ENCODE measurements at places on chromosomes 12 and 14.

- no peak for DNase-seq
Measured at GRCh38 chr12:22059976-22060647, 14.1 kb downstream of the CMAS start.

DNA sequence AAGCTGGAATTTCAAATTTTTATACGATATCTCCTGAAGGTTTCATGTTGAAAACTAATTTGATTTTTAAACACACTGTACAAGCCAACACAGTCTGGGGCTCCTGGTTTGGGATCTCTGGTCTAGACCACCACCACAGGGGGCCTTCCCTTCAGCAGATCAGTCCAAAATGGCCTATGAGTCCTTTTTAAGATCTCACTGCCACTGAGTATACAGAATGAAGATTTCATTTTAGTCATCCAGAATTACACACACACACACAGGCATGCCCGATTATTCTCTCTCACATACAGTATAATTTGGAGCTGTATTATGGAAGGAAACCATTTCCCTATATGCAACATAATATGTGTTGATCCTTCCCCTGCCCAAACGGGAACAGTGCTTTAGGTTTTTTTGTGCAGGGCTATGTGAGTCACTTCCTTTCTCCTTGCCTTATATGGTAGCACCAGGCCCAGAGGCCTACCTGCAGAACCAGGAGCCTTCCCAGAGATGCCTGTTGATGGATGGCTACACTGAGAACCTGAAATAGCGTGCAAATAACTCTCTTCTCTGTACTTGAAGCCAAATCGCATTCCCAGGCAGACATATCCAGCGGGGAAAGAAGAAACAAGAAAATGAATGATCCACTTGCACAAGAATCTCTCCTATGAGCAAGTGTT, 28.1 kb upstream of the WNK1 start:
- peak; percentile 7 for DNase-seq

DNA sequence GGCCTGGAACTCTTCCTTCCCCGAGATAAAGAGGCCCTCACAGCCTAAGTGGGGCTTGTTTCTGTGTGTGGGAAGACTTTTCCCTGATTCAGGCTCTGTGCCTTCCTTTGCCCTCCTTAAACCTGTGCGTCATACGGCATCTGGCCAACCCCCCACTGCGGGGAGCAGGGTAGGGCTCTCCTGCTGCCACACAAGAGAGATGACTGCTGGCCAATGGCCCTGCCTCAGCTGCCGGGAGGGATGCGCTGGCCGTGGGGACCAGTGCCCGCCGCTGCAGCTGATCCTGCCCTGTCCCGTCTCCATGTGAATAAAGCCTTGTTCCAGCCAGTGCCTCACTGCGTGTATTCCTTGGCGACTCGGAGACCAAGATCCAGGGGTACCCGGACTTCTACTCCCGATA, 42.5 kb upstream of the BEGAIN start:
- DNase-seq: no peak

DNA sequence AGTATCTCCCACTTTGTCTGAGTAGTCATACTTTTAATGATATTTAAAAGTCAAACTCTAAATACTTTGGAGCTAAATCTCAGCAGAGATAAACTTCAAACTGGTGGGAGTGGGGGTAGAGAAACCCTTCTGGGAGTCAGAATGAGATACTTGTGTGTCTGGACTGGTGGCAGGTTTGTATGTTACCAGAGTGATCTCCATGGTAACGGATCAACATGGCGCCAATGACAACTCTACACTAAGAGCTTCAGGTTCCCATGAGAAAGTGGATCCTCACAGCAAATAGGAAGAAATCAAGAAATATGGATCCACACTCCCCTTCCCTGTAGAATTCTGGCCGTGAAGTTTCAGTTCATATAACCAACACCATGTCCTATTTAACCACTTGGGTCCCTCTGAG, 121.9 kb downstream of the ETV6 start:
- no peak for DNase-seq

GRCh38 chr12:52458861-52459260, 6.9 kb upstream of the KRT6B start:
- no peak for DNase-seq

DNA sequence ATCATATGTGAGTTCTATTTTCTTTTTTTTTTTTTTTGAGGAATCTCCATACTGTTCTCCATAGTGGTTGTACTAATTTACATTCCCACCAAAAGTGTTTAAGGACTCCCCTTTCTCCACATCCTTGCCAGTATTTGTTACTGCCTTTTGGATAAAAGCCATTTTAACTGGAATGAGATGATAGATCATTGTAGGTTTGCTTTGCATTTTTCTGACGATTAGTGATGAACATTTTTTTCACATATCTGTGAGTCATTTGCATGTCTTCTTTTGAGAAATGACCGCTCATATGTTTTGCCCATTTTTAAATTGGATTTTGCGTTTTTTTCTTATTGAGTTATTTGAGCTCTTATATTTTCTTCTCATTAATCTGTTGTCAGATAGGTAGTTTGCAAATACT, 394.8 kb downstream of the LRFN5 start:
- DNase-seq: no peak

DNA sequence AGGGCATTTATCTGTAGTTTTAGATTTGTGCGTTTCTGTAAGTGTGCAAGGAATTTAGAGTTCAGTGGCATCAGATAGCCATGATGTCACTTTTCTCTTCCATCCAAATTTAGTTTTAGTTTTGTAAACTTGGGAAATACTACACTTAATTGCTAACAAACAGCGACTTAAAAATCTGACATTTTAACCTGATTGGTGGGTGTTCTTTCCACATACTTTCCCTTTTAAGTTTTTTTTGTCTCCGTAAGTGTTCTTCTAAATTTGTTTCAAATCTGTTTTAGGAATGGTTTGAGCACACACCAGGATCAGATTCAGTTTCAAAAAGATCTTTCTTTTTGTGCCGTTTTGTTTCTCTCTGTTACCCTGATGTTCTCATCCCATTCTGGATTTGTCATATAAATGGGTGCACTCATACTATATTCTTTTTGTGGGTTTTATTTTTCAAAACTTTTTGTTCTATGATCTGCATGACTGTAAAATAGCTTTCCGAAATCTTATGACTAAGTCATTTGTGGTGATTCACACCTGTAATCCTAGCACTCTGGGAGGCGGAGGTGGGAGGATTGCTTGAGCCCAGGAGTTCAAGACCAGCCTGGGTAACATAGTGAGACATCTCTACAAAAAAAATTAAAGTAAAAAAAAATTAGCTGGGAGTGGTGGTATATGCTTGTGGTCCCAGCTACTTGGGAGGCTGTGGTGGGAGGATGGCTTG, 58.9 kb downstream of the FBXO34 start:
- DNase-seq: no peak

- no peak for DNase-seq
Measured at GRCh38 chr14:55950135-55950534, 168.1 kb upstream of the PELI2 start.

GRCh38 chr14:65169351-65169750, 67.0 kb upstream of the MAX start:
- no peak for DNase-seq

GRCh38 chr14:67251573-67252226, 10.5 kb downstream of the PALS1 start:
- DNase-seq: no peak

- DNase-seq: no peak
Measured at GRCh38 chr14:104871656-104872468, 6.8 kb downstream of the CEP170B start.

GRCh38 chr12:2288471-2288870, 235.7 kb downstream of the CACNA1C start:
- DNase-seq: no peak

- DNase-seq: no peak
Measured at GRCh38 chr12:5428332-5429221, 3.3 kb upstream of the NTF3 start.

- no peak for DNase-seq
Measured at GRCh38 chr12:62256408-62257096, 3.7 kb upstream of the USP15 start.

DNA sequence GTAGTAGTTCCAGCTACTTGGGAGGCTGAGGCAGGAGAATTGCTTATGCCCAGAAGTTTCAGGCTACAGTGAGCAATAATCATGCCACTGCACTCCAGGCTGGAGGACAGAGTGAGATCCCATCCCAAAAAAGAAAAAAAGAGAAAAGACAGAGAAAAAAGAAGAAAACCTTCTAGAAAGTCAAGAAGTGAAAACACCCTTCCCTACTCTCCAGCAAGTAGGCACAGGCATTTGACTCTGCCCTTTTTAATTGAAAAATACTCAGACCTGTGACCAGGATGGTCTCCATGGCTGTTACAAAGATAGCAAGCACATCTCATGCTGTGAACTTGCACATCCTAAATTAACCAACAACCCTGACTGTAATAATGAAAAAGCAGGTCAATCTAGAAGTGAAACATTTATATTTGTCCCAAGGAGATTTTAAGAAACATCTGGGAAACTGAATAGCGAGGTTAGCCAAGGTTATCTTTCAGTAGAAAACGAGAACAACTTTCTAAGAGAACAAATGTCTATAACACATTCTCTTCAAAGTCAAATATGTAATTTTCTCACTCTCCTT, 2.0 kb downstream of the TMTC1 start:
- no peak for DNase-seq

DNA sequence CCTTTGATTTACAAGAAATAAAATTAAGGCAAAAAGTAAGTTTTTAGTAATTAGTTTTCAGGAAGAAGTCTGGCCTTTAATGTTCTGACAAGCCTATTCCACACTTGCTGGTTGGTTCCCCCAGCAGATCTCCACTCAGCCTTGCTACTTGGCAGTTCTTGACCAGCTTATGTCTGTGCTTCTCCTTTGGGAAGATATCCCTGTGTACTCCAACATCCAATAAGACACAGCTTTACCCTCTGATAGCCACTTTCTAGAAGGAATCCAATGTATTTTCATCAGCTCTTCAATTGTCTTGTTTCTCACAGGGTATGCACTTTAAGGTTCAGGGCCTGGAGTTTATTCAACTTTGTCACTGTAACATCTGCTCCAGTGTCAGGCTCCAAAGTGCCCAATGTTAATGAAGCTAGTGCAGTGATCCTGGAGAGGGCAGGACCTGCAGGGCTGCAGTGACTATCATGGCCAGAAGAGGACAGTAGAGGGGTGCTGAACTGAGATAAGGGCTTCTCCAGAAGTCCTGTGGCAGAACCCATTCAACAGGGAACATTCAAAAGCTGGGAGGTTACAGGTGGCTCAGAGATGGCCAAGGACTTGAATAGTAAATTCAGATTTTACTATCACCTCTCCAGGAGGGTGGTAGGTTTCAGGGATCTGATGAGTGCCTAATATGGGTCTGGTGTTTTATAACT, 22.9 kb downstream of the JKAMP start:
- peak; percentile 55 for DNase-seq

GRCh38 chr12:82593143-82593542, 93.6 kb upstream of the TMTC2 start:
- DNase-seq: no peak

DNA sequence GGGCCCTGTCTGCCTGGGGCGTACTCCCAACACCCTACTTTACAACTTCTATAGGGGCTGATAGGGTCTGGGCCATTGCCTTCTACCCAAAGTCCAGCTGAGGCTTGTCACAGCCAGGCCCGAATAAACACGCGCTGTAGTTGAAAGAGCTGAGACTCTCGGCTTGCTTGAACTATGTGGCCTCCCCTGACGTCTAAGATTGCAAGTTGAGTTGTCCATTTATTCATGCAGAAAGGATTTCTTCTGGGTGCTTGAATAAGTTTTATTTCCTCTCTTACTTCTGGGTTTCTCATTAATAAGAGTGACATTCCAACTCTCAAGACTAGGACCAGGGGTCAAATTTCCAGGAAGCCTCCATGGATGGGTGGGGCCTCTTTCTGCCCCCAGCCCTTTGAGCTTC, 74.4 kb upstream of the VRK1 start:
- DNase-seq: no peak

DNA sequence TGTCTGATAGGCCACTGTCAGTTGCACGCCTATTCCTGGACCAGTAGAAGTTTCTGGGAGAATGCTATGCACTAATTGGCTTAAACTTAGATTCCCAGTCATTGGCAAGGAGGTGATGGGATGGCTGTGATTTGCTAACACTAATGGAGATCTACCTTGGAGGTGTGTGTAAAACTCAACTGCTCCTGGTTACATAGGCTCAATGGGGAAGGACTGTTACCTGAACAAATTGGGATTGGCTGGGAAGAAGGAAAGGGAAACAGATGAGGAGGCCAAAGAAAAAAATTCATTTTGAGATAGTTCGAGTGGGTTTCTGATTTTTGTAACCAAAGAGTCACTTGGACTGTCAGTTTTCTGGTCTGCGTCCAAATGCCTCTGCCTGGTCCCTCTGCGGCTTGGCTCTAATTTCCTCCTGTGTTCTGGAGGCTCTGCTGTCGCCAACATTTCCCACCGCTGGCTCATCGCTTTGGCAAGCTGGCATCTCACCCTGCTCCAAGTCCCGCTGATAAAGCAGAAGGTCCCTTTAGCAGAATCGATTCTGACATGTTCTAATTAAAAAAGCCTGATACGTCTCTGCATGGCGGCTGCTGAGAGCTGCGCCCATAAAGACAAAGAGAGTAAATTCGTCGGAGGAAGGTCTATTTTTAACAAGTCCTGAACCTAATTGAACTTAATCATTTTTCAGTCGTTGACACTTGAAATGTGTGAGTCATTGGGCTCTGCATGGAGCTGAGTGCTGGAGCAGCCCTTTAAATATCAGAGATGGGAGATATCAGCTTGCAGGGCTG, 2.0 kb upstream of the CCDC63 start:
- no peak for DNase-seq

- no peak for DNase-seq
Measured at GRCh38 chr14:96783043-96783914, 13.9 kb upstream of the VRK1 start.

- DNase-seq: no peak
Measured at GRCh38 chr14:101503431-101504095, 57.7 kb upstream of the DIO3 start.

DNA sequence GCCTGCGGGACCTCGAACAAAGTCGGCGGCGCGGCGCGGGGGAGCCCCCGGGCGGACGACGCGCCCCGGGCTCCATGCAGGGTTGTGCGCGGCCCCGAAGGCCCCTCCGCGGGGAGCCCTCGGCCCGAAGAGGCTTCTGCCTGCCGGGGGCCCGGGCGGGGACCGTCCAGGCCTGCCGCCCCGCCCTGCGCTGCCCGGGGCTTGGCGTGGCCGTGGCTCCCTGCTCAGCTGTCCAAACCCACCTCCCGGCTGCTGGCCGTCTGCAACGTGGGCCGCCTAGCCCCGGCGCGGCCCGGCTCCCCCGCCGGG, 670 bp downstream of the DYRK2 start:
- DNase-seq: no peak

DNA sequence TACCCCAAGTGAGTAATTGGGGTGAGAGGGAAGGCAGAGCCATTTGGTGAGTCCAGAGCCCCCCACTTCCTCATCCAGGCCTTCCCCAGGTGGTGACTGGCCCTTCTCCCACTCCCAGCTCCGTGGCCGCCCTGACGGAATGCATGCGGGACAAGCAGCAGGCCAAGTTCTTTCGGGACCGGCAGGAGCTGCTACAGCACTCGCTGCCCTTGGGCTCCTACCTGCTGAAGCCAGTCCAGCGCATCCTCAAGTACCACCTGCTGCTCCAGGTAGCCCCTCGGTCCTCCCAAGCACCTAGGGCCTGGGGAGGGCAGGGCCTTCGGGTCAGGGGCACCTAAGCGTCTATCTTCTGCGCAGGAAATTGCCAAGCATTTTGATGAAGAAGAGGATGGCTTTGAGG, 26.5 kb downstream of the PLEKHG3 start:
- no peak for DNase-seq
